ENCODE measurements at places on chromosomes 1 and 21.

DNA sequence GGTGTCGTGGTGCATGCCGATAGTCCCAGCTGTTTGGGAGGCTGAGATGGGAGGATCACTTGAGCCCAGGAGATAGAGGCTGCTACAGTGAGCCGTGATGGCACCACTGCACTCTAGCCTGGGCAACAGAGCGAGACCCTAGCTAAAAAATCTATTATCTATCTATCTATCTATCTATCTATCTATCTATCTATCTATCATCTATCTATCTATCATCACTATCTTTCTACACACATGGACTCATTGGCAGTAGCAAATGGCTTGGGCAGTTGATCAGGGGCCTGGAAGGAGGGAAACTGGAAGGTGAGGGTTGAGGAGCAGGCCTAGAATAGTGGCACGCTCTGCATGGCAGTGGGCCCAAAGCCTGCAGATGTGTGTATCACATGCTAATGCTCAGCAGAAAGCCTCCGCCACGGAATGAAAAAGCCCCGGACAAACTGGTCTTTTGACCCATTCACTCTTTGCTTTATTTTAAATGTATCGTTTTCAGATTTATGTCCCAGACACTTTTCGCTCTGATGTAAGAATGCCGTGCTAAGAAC, 7.3 kb upstream of the HUNK start:
- DNase-seq = no peak

DNA sequence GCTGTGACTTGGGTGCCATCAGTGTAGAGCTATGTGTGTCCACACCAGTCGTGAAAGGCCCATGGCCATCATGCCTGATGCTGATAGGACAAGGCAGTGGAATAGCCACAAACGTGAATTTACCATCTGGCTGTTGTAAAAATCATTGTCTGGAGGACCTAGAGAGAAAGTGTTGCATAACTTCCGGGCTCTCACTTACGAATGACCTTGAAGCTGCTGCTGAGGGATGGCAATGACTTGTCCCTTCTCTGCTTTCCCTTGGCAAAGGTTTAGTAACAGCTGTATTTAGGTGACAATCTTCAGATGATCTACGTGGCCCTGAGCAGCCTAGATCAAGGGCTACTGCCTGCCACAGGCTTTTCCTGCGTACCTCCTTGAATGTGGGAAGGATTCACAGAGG, 5.8 kb downstream of the ATP1B1 start:
- DNase-seq = no peak

GRCh38 chr1:14778898-14779865, 180.7 kb downstream of the KAZN start:
- no peak for DNase-seq

DNA sequence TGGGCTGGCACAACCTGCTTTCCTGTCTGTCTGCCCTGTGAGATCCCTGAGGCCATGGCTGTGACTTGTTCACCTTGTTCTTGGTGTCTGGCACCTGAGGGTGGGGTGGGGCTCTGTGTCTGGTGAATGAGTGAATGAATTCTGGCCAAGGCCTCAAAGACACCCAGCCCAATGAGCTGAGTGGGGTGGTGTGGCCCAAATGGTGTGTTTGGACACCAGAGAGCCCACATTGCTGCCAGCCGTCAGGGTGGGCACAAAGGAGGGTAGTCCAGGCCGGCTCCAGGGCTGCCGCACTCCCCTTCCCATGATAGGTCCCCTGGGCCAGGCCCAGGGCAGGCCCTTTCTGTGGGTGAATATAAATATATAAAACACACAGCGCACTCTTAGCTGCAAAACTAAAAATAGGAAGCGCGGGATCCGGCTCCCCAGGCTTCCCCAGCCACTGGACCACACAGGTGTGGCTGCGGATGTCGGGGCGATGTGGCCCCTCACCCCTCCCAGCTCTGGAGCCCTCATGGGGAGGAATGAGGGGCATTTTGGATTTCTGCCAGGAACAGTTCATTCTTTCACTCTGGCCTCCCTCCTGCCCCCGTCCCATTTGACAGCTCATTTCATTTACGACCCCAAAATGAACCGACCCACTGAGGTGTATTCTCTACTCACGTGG, 33.3 kb downstream of the RUNX3 start:
- no peak for DNase-seq

GRCh38 chr1:181117648-181118449, 29.3 kb downstream of the IER5 start:
- DNase-seq = no peak

DNA sequence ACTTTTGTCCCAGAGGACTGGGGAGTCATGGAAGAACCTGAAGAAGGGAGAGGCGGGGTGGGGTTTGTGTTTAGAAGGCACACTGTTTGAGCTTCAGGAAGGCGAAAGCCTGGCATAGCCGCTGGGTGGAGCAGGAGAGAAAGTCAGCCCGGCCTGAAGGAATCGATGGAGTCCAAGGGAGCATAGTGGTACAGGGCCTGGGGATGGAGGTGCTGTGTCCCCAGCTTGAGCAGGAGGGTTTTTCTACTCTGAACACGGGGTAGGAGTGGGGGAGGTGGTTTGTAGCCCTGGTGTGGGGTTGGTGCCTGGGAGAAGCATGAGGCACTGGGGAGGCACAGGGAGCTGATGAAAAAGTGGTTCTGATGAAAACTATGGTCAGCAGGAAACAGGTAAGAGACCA, 4.7 kb upstream of the CCDC24 start:
- no peak for DNase-seq

DNA sequence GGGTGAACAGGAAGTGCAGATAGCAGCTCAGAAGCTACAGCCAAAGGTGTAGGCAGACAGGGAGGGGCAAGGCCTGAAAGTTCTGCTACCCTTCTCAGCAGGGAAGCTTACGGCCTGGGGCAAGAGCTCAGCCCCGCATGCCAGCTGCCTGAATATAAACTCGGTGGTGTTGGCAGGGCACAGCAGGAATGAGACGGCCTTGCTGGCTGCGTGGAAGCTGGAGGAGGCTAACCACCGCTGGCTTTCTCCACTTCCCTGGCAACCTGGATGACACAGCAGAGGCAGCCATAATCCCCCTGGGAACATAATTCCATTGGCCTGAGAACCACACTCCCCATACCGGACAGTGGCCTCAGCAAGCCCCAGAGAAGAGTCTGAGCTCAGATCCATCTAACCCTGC, 81.9 kb upstream of the PRRC2C start:
- no peak for DNase-seq

Data from stimulated activated CD8-positive, alpha-beta memory T cell treated with anti-CD3 and anti-CD28 coated beads, Interleukin-4, amount 100 ng/mL, for 1 hour (primary cell).